ENCODE measurements at places on chromosomes 1 and 21.

GRCh38 chr1:219387211-219387610 lies 213.5 kb downstream of the LYPLAL1 start:
- DNase-seq: no peak

DNA sequence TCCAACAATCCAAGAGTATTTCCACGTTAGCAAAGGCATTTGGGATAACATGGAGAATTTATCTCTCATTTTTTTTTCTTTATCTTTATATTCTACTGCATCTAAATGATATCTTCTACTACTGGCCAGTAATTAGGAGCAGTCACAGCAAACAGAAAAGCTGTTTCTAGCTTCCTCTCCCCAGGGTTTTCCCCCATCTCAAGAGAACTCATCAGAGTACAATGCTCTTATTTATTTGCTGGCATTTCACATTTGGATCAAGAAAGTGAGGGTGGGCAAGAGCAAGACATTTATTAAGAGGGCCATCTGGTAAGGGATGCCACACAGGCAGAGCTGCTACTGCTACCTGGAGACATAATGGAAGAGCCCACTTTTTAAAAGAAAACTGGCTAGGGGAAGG lies 368.2 kb downstream of the USH2A start:
- no peak for DNase-seq

DNA sequence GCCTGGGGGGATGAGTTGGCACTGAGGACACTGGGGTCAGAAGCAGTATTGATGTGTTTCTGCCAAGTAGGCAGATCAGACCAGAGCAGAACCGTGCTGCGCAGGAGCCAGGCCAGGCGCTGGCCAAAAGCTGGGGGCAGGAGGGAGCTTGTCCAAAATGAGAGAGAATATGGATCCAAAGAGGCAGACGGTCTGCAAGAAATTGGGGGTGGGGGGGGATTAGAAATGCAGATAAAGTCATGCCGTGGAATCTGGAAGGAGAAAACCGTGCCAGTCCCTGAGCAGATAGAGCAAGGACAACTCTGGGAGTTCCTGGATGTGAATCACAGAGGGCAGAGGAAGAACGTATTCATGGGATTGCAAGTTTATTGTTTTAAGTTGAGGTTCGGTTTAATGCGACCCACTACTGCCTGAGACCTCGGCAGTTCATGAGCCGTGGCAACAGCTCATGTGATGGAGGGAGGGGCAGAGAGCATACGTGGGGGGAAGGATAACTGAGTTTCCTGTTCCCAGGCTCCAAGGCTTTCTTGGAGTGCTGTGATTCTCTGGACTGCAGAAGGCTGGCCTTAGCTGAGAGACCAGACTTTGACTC lies 224.0 kb downstream of the FGGY start:
- no peak for DNase-seq

GRCh38 chr1:60078182-60078581 lies 4.6 kb upstream of the C1orf87 start:
- DNase-seq: no peak

- no peak for DNase-seq
Observed at GRCh38 chr1:89512996-89513720, 11.5 kb upstream of the LRRC8B start.

- no peak for DNase-seq
Observed at GRCh38 chr1:17397910-17398695, 26.1 kb downstream of the PADI6 start.

Data from HT-29 (cell line).